D721Med (cell line): ENCODE measurements at places on chromosomes 12 and 14.

DNA sequence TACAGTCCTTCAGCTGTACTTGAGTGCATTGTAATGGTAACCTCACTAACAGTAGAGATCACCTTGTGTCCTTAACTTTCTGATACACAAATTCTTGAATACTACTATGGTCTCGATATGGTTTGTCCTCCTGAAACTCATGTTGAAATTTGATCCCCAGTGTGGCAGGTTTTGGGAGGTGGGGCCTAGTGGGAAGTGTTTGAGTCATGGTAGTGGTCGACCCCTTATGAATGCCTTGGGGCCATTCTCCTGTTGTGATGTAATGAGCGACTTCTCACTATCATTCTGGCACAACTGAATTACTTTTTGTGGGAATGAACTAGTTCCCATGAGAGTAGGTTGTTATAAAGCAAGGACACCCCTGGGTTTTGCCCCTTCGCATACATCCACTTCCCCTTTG is 52.3 kb downstream of the IPO8 start:
- no peak for DNase-seq

DNA sequence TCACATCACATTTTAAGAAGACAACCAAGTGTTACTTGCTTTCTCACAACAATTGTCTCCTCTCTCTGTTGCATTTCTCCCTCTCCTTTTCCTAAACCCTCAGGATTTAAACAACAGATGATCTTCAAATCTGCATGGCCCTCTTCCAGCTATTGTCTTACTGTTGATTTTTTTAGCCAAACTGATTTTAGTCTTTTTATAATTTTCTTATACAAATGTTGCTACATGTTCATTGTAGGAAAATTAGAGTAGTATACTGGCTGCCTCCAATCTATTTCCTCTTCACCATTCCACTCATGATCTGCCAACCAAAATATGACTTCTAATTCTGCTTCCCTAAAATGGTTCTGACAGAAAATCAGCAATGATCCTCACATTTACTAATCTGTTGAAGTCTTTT is 1.4 kb upstream of the KERA start:
- no peak for DNase-seq

DNA sequence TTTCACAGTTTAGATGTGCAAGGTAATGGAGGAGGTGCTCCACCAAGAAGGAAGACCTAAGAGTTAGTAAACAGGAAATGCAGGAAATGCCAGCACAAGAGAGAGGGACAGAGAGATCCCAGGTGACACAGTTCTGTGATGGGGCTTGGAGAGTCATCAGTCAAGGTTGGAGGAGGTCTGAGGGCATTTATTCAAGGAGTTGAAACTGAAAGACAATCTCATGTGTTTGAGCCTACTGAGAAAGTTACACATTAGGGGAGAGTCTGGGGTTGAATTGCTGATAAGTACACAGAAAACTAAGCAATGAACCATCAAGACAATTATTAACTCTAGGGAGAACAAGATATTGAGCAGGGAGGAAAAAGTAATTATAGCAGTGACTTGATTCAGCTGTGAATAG is 138.5 kb downstream of the ANO6 start:
- no peak for DNase-seq

GRCh38 chr14:22796087-22796707 is 19.0 kb downstream of the SLC7A7 start:
- DNase-seq, result no peak

DNA sequence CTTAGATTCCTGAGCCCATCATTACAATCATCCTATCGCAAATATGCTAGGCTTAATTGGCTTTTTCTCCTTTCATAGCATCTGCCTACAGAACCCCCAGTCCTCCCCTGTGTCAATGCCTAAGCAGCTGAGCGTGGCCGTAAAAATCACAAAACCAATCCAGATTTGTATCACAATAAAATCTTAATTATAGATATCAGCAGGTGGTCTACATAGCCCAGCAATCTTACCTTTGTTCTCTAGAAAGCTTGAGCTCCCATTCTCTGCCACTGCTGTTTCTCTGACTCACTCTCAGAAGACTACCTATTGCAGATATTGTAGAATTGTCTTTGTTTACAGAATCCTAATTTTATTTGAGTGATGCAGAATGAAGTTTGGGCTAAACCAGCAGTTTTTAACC is 37.9 kb upstream of the PPM1A start:
- DNase-seq, result no peak

- no peak for DNase-seq
Measured at GRCh38 chr12:3884671-3885070, 11.5 kb upstream of the PARP11 start.

GRCh38 chr12:47165934-47166333 is 86.2 kb upstream of the AMIGO2 start:
- no peak for DNase-seq

DNA sequence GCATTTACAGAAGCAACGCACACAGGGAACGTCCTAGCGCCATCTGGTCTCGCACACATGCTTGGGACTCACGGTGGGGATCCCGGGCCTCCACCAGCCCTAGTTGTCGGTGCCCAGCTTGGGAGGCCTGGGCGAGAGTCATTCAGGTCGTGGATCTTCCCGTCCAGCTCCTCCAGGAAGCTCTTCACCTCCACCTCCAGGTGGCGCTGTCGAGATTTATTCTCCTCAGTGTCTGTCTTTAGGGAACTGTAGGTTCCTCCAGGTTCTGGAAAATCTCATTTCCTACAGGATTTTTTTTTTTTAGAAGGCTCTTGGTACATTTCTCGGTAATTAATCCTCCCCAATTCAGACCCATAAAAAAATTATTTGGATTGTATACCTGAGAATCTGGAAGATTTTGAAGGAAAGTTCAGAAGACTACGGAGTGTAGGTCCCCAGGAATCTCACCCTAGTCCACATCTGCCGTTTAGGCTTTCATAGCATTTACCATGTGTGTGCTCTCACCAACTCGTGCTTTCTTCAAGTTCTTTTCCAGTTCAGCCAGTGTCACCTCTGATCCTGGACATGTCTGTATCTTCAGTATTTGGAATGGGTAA is 910.0 kb downstream of the TMEM121 start:
- DNase-seq, result no peak

- no peak for DNase-seq
Measured at GRCh38 chr12:1184402-1184801, 193.4 kb downstream of the ERC1 start.

- no peak for DNase-seq
Measured at GRCh38 chr12:19031032-19031431, 98.5 kb upstream of the PLEKHA5 start.

- no peak for DNase-seq
Measured at GRCh38 chr12:26196421-26196716, 996 bp downstream of the SSPN start.

DNA sequence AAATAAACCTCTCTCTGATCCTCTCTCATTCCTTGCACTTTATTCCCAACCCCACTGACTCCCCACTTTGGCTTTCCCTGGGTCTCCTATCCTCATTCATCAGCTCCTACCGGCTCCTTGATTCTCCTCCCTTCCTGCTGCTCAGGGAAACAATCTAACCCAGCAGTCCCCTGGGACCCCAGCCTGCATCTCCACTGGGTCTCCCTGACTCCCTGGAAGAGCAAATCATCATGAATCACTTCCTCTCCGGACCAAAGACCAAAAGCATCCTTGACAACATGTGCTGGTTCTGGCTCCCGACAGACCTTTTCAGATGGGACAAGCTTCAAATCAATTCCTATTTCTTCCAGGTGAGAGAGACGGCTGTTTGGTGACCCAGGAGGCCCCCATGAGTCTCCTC is 76.6 kb downstream of the HSPB8 start:
- no peak for DNase-seq

GRCh38 chr14:70073924-70074566 is 114.7 kb downstream of the SLC8A3 start:
- DNase-seq, result peak; percentile 28

GRCh38 chr14:96177766-96178375 is 26.8 kb upstream of the BDKRB2 start:
- DNase-seq, result no peak

DNA sequence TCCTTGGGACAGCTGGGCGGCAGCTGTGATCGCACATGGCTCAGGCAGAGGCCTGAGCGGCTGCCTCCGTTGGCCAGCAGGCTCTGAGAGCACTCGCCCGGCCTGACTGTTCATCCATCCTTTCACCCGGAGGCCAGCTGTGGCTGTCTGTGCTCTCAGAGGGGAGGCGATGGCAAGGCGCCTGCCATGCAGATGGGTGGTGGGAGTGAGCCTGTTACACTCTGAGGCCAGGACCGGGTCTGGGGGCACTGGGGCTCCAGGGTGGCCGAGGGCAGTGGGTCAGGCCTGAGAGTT is 292.3 kb downstream of the TMEM121 start:
- no peak for DNase-seq
